ENCODE measurements at places on chromosomes 2 and 18. TPM values are rescaled to one million over a fixed set of nuclear protein-coding genes. Genes with fewer than 3 reads are reported as not detected.

The FHOD3 gene
- not detected for total RNA-seq

The STARD6 gene
- total RNA-seq, result not detected

The SLC9A4 gene
- not detected for total RNA-seq

The IL36RN gene
- total RNA-seq, result not detected

The SLC30A3 gene
- total RNA-seq, result 3.4 TPM

The AOX1 gene
- 21.0 TPM for total RNA-seq

The FASTKD1 gene
- total RNA-seq, result 17.4 TPM

The AP1S3 gene
- 3.7 TPM for total RNA-seq

The BARD1 gene
- 8.9 TPM for total RNA-seq

The NETO1 gene
- total RNA-seq, result not detected

The SYT4 gene
- total RNA-seq, result not detected

The PRKCE gene
- 105 TPM for total RNA-seq

The CUL3 gene
- total RNA-seq, result 46.5 TPM

The HOXD1 gene
- 3.7 TPM for total RNA-seq

The KCTD1 gene
- 10.8 TPM for total RNA-seq

The RESP18 gene
- total RNA-seq, result not detected

The CABLES1 gene
- total RNA-seq, result 11.9 TPM

The IL1R2 gene
- total RNA-seq, result not detected

The GREB1L gene
- total RNA-seq, result 3.1 TPM

The ADD2 gene
- 15.4 TPM for total RNA-seq

The SUMO1 gene
- 96.6 TPM for total RNA-seq

The RAD51AP2 gene
- not detected for total RNA-seq

The NTSR2 gene
- not detected for total RNA-seq

The CCBE1 gene
- total RNA-seq, result 3.5 TPM

The CXCR4 gene
- 17.2 TPM for total RNA-seq

The TMEM247 gene
- not detected for total RNA-seq
